ENCODE measurements at places on chromosomes 1 and 21. TPM values are rescaled to one million over a fixed set of nuclear protein-coding genes. Genes with fewer than 3 reads are reported as not detected.

DNA sequence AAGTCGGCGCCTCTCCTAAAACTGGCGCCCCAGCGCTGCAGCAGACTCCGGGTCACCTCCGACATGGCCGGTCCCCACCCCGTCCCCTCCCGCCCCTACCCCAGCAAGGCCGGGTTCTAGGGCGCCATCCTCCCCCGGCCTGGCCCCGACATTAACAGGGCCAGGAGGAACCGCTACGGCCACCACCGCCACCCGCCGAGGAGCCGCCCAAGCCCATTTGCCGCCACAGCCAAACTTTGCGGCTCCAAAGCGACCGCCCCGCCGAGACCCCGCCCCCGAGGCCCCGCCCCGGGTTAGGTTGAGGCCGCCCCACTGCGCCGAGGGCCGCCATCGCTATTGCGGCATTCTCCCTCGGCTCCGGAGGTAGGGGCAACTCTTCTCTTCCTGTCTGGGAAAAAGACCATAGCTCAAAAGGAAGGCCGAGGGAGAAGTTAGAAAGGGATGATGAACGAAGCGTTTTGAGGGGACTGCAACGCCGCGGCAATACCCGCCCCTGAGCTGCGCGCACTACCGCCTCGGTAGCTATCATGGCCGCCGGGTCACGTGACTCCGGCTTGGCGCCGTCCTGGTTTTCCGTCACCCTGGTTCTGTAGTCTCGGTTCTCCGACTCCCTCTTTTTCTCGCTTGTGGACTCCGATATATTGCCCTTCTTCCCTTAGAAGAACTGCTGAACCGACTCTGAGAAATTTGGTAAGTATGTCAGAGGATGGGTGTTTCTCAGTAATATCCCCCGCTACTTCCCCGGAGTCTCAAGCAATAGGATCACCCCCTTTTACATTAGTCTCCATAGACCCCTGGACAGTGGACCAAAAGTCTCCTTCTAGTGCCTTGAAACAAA, at the start of the genes AIDA and BROX:
Gene AIDA (minus strand): TSS at position 239 of the 838 bp plus-strand sequence. CDS start 174 bp downstream, at position 65.
Gene BROX (plus strand): TSS at position 312 of the 838 bp plus-strand sequence. CDS start 3,136 bp downstream, outside the sequence.
- H3K36me3 ChIP-seq = peaks cover 9% of the 10 kb centered on the region
- peak within 1 kb of the TSS; percentile 95 for H3K27ac ChIP-seq

The OXCT2 gene
- 0.47 TPM for total RNA-seq

DNA sequence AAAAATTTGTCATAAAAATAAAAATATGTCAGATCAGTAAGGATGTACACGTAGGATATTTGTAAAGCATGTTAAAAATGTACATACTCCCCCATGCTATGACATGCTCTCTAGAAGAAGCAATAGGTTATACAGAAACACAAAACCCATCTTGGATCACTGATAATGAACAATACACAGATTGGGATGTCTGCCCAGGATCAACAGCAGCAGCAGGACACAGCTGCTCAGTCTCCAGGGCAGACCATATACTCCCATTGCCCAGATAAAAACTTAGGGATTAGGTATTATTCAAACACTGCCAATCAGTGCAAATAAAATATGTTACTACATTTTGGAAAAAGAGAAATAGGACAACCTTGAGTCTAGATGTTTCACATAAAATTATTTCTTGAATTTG, 39.0 kb downstream of the DAB1 start:
- no peak overlapping the region for H3K27ac ChIP-seq
- no peaks in the 10 kb centered on the region for H3K36me3 ChIP-seq
- no peaks in the 10 kb centered on the region for H3K4me1 ChIP-seq

- no peak for DNase-seq
- H3K27me3 ChIP-seq = no peaks in the 10 kb centered on the region
- no peak overlapping the region for H3K4me3 ChIP-seq
- peaks cover 2% of the 10 kb centered on the region for H3K4me1 ChIP-seq
- no peaks in the 10 kb centered on the region for H3K36me3 ChIP-seq
- no peak overlapping the region for H3K27ac ChIP-seq
These were observed 59.5 kb upstream of the KDM4A start for GRCh38 chr1:43590388-43590925.

DNA sequence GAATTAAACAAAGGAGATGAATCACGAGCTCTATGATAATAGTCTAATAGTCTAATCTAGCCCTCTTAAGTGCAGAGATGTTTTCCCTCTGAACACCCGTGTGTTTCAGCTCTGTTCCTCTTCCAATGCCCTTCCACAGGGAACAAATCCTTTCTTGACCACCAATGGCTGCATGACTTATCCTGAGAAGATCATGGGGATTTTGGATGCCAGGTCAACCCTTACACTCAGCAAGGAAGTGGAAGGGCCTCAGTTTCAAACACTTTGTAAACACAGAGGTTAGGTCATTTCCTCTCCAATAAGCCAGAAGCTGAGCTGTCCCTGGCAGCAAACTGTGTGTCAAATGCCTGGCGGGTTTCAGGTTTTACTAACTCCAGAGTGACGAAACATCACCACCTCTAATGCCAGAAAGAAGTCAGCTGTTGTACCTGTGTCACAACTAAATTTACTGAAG, 200.0 kb downstream of the GABPA start:
- no peak overlapping the region for H3K4me3 ChIP-seq
- no peaks in the 10 kb centered on the region for H3K27me3 ChIP-seq
- no peaks in the 10 kb centered on the region for H3K4me1 ChIP-seq
- DNase-seq = no peak
- H3K27ac ChIP-seq = no peak overlapping the region

The CD55 gene
- 41.5 TPM for total RNA-seq

DNA sequence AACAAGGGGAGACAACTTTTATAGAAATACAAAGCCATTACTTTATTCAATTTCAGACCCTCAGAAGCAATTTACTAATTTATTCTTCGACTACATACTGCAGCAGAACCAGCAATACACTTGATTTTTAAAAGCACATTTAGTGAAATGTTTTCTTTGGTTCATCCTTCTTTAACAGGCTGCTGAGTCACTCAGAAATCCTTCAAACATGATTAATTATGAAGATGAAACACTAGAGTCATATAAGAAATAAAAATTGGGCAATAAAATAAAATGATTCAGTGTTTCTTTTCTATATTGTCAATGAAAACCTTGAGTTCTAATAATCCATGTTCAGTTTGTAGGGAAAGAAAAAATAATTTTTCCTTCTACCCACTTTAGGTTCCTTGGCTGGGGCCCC, 47.0 kb downstream of the CHML start:
- no peaks in the 10 kb centered on the region for H3K4me1 ChIP-seq
- no peak for DNase-seq
- no peaks in the 10 kb centered on the region for H3K36me3 ChIP-seq
- H3K4me3 ChIP-seq = no peak overlapping the region

The SLC45A3 gene
- total RNA-seq = 5.1 TPM

DNA sequence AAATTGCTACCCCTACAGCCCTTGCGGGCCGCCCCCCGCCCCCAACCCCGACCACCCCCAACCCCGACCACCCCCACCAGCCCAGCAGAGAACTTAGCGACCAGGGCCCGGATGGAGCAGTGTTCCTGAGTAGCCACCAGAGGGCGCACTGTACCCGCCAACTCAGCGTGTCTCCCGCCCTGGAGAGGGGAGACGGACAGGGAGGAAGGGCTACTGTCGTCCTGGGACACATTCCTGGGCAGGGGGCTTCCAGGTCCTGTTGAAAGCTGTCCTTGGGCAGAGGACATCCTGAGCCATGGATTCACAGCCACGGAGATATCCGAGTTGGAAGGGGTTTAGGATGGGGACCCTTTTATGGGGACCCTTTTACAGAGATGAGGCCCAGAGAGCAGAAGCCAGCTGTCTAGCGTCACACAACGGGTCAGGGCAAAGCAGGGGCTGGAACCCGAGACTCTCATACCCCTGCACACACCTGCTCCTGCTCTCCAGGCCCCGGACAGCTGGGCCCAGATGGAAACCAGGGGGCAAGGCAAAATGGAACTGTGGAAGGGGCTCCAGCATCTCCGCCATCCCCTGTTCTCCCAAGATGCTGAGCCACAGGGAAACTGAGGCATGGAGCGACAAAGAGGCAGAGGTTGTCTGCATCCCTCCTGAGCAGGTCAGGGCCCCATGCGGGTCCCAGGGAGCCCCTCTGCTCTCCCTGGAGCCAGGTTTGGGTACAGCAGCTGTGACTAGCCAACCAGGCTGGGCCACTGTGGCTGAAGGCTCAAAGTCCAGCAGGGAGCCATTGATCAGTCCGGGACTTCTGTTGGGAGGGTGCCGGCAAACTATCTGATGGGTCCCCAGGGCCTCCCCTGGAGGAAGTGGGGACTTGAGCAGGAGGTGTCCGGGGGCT, 25.0 kb upstream of the LAPTM5 start:
- H3K36me3 ChIP-seq = no peaks in the 10 kb centered on the region
- no peak overlapping the region for H3K27ac ChIP-seq
- H3K27me3 ChIP-seq = peaks cover 2% of the 10 kb centered on the region
- H3K4me1 ChIP-seq = peaks cover 12% of the 10 kb centered on the region

DNA sequence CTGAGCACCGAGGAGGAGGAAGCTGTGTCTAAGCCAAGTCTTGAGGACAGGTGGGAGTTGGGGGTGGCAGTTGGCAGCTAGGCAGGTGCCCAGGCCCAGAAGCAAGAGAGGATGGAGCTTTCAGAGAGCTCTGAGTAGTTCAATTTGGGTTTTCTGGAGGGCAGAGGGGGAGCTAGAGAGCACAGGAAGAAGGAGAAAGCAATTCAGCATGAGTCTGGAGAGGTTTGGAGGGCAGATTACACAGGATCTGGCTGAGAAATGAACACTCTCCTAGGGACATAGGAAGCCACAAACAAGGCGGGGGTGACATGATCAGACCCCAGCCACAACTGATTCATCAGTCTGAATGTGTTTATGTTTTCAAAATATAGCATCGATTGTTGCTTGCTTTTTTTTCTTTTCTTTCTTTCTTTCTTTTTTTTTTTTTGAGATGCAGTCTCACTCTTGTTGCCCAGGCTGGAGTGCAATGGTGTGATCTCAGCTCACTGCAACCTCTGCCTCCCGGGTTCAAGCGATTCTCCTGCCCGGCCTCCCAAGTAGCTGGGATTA, 23.8 kb downstream of the PTPRF start:
- H3K27me3 ChIP-seq = peaks cover 8% of the 10 kb centered on the region
- no peak overlapping the region for H3K4me3 ChIP-seq
- DNase-seq = no peak
- peaks cover 15% of the 10 kb centered on the region for H3K4me1 ChIP-seq

DNA sequence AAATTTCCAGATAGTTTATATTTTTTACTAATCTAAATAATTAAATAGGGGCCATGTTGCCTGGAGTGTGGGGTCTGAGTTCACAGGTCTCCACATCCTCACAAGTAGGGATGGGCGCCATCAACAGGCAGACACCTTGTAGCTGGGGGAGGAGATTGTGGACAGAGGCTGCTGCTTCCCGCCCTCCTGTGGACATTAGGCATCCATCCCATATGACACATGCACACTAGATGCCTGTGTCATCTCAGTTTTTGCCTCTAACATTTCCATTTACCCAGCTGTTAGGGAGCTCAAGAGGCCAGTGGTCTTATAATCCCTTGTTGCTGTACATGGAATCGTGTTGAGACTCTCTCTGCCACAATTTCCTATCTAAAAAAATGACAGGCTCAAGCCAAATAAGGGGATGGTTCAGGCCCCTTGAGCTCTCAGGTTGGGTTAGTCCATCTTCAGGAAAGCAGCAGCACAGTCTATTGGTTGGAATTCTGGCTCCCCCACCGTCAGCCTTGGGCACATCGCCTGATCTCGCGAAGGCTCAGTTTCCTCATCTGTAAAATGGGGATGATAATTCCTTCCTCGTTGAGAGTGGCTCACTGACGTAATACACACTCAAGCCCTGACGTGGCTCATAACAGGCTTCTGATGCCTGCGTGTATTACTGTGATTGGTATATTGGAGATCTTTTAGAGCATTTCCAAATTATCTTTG, 13.6 kb downstream of the LHX4 start:
- H3K27ac ChIP-seq = no peak overlapping the region
- DNase-seq = peak; percentile 10
- no peaks in the 10 kb centered on the region for H3K4me1 ChIP-seq
- H3K36me3 ChIP-seq = no peaks in the 10 kb centered on the region
- H3K27me3 ChIP-seq = peaks cover 46% of the 10 kb centered on the region
- no peak overlapping the region for H3K4me3 ChIP-seq

GRCh38 chr1:50490640-50491039, 67.4 kb upstream of the DMRTA2 start:
- peak overlapping the region; percentile 62 for H3K4me3 ChIP-seq
- H3K36me3 ChIP-seq = peaks cover 19% of the 10 kb centered on the region
- peak overlapping the region; percentile 84 for H3K27ac ChIP-seq
- H3K27me3 ChIP-seq = no peaks in the 10 kb centered on the region

DNA sequence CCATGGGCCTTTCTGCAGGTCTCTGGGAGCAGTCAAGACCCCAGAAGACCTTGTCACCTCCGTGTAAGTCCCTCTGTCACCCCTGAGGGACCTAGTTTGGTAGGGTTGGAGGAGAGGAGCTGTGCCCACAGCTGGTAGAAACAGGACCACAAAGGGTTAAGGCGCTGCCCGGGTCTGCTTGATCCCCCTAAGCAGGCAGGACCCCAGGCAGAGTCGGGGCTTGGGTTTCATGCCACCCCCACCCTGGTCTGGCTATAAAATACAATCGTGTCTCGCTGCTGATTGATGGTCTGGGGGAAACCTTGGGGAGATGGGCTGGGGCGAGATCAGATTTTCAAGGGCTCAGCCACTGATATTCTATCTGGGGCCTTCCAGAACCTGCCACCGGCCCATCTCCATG, 50.9 kb downstream of the TAS1R2 start:
- H3K27me3 ChIP-seq = peaks cover 16% of the 10 kb centered on the region
- H3K4me3 ChIP-seq = no peak overlapping the region
- no peak for DNase-seq
- H3K27ac ChIP-seq = no peak overlapping the region
- H3K36me3 ChIP-seq = no peaks in the 10 kb centered on the region

DNA sequence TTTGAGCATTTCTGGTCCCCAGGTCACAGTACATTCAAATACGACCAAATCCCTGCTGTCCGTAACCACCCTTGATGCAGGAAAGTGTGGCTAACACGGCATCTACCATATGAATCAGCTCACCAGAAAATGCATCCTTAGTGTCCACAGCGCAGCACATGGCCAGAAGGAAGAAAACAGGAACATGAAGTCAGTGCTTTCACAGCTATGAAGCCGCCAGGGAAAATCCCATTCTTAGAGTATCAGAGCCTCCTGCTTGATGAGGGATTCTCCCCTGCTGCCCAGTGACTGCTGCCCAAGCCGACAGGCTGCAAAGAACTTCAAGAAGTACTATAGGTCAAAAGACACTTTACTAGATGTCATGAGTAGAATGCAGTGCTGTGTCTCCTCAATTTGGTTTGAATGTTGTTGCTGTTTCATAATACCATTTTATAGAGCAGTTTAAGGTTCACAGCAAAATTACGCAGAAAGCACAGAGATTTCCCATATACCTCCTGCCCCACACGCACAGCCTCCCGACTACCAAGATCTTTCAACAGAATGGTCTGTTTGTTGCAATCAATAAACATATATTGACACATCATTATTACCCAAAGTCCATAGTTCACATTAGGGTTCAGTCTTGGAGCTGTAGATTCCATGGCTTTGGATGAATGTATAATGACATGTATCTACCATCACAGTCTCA, 14.5 kb downstream of the TIAM1 start:
- no peaks in the 10 kb centered on the region for H3K27me3 ChIP-seq
- H3K4me3 ChIP-seq = no peak overlapping the region
- DNase-seq = no peak
- peak overlapping the region; percentile 28 for H3K27ac ChIP-seq

The RGS7 gene
- not detected for total RNA-seq

The DNAJC16 gene
- total RNA-seq = 15.5 TPM
